ENCODE measurements at places on chromosomes 4 and X.

DNA sequence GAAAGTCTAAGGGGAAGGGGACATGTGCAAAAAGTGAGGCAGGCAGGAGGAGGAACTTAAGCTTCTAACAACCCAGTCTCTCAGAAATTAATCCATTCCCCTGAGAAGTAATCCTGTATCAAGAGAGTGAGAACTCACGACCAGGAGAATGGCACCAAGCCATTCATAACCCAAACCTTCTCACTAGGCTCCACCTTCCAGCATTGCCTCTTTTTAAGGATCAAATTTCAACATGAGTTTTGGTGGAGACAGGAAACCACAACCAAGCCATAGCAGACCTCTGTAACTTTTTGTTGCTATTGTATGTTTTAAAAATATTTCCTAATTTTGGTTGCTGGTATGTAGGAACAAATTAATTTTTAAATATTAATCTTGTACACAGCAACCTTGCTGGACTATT lies 32.8 kb downstream of the PASD1 start:
- DNase-seq: no peak

DNA sequence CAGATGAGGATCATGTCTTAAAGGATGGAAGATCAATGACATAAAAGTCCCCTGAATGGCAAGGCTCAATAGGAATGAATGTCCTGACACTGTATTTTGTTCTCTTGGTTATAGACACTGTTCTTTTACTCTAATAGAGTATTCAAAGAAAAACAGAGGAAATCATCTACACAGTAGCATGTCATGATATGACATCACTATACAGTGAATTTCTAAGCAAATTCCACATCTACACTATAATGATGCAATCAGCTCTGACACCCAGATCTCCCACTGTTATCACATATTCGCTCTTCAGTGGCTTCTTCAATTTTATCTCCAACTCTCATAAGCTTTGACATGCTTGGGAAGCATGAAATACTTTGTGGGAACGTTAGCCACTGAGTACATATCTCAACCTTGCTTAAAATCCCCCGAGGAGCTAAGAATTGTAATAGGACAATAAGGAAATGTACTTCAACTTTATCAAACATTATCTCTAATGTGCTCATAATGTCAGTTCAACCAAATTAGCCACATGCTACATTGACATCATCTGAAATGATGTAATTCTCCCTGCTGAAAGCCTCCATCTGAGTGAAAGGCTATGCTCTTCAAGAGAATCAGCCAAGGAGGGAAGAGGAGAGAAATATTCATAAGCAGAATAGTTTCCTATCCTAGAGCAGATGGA lies 139.6 kb upstream of the PTCHD1 start:
- no peak for DNase-seq

DNA sequence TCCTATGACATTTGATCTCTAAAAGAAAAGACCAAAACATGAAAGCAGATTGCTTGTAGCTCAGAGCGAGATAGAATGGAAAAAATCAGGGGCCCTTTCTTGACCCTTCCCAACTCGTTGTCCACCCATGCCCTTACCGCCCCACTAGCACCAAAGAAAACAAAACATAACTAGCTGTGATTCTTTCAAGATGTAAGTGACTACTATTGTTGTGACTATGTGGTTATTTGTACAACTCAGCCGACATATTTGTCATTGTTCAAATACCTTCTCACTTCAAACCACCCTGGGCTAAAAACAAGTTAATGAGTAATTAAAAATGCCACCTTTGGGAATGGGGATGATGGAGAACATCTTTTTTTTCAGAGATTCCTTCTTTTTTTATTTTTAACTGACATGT lies 171.2 kb upstream of the GPC4 start:
- DNase-seq: peak; percentile 24

GRCh38 chrX:82666355-82666754 lies 841.7 kb upstream of the POU3F4 start:
- DNase-seq: no peak

DNA sequence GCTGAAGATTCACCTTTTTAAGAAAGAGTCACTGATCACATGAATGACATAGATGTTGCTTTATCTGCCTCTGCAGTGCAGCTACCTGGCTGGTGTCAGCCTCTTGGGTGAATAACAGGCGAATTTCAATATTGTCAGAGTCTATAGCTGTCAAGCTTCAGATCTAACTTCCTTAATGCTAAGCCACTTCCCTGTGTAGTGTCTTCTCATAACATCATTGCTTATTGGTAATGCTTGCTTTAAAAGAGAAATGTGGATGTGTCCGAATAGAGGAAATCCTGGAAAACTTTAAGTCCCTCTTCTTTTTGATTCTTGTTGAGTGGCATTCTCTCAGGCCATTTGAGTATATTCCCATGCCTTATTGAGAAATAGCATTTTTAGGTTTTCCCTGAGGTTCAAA lies 7.3 kb upstream of the IGFBP7 start:
- no peak for DNase-seq

GRCh38 chrX:105876658-105877057 lies 54.3 kb downstream of the NRK start:
- DNase-seq: no peak

- DNase-seq: no peak
Measured at GRCh38 chrX:22541926-22542325, 269.2 kb downstream of the CBLL2 start.

- DNase-seq: no peak
Measured at GRCh38 chr4:140081641-140082390, 72.2 kb downstream of the MAML3 start.

DNA sequence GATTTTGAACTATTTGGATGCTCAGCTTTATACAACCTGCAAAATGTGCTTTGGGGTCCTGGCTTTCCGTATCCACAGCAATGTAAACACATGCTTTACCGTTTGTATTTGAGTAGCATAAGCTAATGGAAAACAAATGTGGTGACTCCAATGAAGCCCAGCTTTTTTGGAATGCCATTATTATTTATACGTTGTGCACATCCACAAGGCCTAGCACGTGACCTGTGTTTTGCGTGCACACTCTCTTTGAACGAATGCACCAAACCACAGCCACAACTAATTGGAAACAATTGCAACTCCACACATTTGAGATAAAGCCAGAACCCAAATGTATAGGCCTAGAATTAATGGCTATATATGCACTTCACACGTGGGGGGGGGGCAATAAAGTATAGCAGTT lies 189.5 kb upstream of the GPC4 start:
- peak; percentile 70 for DNase-seq

- DNase-seq: no peak
Measured at GRCh38 chrX:132044953-132045352, 21.9 kb downstream of the STK26 start.

GRCh38 chr4:7956270-7956808 lies 16.7 kb upstream of the AFAP1 start:
- no peak for DNase-seq

DNA sequence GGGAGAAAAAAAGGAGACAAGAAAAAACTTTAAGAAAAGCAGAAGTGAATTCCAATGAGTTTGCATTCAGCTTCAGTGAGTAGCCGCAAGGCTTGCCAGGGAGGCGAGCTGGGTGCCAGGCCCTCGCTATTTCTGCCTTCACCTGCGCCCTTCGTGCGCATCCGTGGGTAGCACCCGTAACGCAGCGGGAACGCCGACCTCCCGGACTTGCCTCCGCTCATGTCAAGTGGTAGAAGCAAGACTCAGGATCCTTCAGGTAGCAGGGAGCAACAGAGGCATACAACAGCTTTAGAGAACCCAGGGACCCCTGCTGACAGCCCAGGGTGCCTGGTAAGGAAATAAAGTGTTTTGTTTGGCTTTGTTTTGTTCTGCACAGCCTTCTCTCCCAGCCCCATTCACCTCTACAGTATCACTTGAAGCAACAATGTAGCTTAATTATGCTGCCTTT lies 140.0 kb upstream of the BCOR start:
- no peak for DNase-seq

DNA sequence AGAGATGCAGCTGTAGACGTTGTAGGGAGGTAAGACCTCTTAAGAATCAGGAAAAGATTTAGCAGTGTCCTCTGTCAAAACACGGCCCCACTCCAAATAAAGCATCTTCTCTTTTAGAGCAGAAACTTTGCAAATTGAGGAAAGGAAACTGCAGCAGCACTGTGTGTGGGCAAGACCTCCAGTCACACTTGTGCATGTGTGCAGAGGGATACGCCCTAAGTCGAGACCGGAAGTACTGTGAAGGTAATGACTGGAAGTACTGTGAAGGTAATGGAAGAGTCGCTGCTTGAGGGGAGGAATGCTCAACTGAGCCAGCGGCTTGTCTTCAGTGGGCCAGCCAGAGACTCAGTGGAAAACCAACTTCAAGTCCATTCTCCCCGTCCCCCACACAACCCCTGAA lies 46.5 kb downstream of the EGF start:
- DNase-seq: no peak

DNA sequence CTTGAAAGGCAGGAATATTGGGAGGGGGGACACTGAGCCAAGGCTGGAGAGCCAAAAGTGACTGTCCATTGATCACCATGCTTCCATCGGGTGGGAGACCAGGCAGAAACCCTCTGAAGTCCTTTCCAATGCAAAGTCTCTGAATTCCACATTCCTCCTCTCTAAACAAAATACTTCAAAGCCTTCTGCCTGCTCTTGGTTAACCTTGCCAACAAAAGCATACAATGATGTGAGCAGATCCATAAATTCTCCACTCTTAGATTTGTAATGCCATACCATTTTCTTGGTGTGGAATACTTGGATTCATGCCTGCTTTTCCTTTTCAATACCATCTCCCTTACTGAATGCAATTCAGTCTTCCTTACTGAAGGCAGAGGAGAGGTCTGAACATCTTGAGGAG lies 74.1 kb upstream of the FAM9B start:
- peak; percentile 27 for DNase-seq

DNA sequence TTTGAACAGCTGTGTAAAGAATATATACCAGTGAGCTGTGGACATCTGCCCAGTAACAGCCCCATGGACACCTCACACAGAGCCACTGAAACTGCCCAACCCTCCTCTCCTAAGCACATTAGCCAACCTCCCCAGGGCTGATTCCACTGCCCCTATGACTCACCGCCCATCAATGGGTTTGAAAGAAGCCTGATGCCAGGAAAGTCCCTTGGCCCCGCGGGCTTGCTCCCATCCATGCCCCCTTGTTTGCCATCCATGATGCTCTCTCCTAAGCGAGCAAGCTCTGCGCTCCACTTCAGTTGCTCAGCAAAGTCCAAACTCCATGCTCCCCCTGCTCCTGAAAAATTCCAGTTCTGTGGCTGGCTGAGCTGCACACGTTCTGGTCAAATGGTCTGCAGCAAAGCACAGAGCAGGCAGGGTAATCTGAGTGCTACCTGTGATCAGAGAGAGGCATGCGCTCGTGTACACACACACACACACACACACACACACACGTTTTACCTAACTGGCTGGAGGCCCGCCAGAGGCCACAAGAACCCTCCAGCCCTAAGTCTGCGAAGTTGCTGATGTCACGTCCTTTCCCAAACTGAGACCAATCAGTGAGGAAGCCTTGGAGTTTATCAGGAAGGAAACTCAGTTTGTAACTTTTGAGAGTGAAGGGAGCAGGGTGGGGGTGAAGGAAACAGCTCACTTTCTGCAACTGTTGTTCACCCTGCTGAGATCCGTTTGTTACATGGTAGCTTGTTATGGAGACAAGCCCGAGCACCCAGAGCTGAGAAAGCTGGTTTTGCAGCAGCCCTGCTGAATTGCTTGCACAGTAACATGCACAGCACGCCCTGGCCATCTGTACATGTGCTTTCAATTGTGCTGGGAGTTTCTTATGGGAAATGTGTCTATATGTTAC lies at the start of gene ASB9:
Gene ASB9 (minus strand): TSS at position 466 of the 904 bp plus-strand sequence. CDS start 209 bp downstream, at position 257.
- peak; percentile 60 for DNase-seq

GRCh38 chr4:55218041-55218440 lies 92.6 kb upstream of the KDR start:
- no peak for DNase-seq

DNA sequence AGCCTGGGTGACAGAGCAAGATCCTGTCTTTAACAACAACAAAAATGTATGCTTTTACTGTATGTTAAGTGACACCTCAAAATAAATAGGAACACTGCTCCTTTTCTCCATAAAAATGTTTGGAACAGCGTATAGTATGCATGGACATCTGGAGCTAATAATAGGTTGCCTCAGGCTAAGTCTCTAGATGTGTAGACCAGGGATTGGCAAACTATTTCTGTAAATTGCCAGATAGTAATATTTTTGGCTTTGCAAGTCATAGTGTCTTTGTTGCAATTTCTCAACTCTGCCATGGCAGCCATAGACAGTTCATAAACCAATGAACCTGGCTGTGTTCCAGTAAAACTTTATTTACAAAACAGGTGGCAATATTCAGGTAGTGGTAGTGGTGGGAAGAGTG lies 76.6 kb upstream of the CBLL2 start:
- peak; percentile 54 for DNase-seq

DNA sequence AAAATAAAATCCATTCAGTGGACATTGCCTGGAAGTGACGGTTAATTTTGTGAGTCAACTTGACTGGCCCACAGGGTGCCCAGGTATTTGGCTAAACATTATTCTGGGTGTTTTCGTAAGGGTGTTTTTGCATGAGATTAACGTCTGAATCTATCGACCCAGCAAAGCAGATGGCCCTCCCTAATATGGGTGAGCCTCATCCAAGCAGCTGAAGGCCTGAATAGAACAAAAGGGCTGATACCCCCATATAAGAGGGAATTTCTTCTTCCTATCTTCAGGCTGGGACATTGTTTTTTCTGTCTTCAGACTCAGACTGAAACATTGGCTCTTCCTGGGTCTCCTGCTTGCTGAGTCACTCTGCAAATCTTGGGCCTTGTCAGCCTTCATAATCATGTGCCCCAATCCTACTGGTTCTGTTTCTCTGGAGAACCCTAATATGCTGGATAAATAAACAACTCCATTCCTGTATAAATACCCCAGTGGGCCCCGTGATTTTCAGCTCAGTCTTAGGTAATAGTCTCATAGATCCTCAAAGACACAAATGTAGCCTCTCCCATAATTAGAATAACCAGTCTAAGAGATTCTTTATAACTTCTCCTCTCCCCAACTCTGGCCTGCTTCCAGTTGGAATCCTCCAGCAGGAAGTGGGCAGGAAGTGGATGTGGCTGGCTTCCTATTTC lies 33.1 kb upstream of the DDX3X start:
- peak; percentile 9 for DNase-seq

DNA sequence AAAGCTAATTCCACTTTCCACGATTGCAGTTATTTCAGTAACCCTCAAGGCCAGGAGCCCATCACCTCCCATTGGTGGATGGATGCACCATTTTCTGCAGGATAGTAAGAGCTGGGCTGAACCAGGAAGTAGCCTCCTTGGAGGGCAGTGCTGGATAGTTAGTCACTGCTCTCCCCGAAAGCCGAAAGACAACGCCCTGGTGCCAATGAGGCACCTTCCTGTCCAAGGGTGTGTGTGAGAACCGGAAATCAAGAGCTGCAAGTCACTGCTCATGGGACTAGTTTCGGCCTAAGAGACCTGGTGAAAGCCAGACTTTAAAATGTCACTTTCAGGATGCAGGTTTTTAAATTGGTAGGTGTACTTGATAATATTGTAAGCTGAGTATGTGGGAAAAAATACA lies 203.8 kb upstream of the HS3ST1 start:
- no peak for DNase-seq

DNA sequence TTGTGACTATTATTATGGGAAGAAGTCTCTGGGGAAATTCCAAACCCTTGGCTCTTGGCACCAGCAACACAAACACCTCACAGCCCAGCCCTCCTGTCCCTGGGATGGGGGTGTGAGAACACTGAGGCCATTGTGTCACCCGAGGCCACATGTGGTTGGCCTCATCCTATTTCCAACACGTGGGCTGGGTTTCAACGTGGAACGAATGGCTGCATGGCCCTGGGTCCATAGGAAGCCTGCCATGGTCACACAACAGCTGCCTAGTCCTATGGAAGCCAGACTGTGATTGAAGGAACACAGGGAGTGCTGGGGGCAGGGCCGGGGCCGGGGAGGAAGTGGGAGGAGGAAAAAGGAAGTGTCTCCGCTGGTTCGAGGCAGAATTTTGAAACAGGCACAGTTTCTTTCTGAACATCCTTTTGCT lies 10.0 kb downstream of the CLCN4 start:
- no peak for DNase-seq
